Stimulated activated CD4-positive, alpha-beta T cell treated with anti-CD3 and anti-CD28 coated beads, Interleukin-1b, Interleukin-23, amount 100 ng/mL, for 1 hour (primary cell): ENCODE measurements at places on chromosomes 2 and 18.

DNA sequence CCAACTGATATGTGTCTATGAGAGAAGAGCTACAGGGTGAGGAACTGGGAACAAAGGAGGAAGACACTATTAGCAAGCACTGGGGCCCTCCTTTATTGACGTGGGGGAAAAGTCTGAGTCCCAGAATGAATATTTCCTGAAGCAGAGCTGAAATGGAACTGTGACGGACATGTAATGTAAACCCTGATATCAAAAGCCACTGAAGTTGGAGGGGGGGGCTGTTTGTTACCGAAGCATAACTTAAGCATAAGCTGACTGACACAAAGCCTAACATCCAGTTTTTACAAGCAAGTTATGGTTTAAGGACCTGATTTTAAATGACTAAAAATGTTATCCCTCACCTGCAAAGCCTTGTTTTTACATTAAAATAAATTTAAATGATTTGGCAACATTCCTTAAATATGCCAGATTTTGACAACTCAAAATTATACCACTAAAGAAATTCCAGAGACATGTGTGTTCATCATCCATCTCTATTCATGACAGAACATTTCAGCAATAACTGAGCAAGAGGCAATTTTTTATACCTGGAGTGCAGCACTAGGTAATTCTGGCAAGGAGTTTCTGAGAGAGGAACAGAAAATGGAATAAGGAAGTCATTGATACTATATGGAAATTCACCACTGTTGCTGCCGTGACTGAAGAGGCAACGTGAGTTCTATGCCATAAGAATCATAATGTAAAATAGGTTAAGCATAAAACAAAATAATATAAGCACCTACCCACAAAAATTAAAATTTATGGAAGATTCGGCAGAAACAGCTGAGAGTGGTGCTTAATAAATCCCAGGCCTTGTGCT, 186.0 kb downstream of the AFF3 start:
- no peak for DNase-seq

DNA sequence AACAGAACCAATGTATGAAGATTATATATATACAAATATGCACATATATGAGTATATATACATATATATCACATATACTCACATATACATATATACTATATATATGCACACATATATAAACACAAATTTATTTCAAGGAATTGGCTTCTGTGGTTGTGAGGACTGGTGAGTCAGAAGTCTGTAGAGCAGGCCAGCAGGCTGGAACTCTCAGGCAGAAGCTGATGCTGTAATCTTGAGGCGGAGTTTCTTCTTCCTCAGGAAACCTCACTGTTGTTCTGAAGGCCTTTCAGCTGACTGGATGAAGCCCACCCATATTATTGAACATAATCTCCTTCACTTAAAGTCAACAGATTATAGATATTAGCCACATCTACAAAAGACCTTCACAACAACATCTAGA, 143.9 kb upstream of the CREB1 start:
- DNase-seq, result no peak

GRCh38 chr2:218780046-218780445, 1.9 kb upstream of the CYP27A1 start:
- no peak for DNase-seq

GRCh38 chr2:222859786-222860612, 837 bp upstream of the ACSL3 start:
- no peak for DNase-seq

GRCh38 chr2:22992441-22992840, 392.5 kb upstream of the KLHL29 start:
- no peak for DNase-seq

GRCh38 chr2:208253600-208254117, 1.2 kb downstream of the IDH1 start:
- DNase-seq, result no peak

DNA sequence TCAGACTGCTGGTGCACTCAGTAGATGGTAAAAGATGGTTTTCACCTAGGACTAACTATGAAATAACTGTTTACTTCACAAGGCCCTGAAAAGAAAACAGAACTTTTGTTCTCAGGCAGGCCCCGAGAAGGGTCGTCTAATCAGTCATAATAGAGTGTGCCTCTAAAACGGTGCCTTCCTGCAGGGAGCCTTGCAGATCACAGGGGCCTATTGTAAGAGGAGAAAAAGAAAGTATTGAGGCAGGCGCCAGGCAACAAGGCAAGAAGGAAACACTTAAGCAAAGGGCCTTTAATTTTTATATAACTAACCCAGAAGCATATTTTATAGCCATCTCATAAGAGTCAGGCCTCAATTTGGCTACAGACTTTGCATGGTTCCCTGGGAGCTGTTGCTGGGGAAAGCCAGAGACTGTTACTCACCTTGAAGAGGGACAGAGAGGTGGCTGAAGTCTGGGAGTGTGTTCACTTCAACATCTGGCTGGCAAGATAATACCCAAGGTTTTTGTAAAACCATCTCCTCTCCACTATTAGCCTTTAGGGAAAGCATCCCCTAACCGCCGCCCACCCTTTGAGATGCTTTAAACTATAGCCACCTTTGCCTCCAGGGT, 117.1 kb downstream of the PRPF40A start:
- no peak for DNase-seq

DNA sequence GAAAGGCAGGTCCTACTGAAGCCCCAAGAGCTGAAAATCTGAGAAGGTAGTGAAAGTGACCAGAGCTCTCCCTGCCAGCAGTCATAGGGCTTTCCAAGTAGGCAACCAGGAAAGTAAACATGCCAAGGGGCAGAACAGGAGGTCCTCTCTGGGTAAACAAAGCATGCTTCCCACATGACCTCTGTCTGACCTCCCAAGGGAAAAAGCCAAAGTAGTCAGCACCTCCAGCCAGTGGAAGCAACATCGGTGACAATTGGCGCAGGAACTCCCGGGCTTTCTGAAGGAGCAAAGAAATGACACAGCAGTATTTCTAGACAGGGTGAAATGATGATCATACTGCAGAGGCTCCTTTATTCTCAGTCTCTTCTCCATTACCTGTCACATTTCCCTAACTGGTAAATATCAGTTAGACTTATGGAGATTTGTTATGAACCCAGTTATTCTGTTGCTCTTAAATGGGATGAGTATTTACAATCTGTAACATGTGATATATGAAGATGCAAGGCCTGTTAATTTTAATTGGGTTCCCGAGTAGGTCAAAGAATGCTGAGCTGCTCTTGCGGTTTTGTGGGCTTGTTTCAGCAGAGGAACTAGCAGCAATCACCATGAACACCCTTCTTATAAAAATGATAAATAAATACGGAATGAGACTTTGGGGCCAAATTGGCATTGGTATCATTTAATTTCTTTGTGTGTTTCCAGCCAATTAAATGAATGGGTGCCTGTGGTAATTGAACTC, 321.0 kb downstream of the RND3 start:
- DNase-seq, result no peak
